Activated naive CD4-positive, alpha-beta T cell treated with anti-CD3 and anti-CD28 coated beads for 36 hours (primary cell): ENCODE measurements at places on chromosomes 5 and 9. TPM values are rescaled to one million over a fixed set of nuclear protein-coding genes. Genes with fewer than 3 reads are reported as not detected.

DNA sequence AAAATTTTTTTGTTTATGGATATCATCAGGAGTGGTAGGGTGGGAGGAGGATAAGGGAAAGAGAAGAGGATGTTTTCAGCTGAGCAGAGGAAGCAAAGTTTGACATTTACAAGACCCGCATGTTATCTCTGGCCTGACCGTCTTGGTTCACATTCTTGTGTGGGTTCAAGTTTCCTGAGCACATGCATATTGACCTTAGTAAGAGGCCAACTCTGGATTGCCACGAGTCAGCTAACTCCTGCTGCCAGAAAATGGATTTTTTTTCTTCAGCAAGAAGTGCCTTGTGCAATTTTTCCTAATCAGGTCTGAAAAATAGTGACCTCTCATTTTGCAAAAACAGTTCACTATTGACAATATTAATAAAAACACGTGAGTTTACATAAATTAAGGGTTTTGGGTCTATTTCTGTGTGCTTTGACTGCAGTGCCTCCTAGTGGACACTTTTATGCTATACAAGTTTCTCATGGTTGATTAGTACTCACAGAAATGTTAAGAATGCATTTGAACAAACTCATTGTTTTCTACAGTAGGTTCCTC is 27.1 kb upstream of the BASP1 start:
- DNase-seq, result peak; percentile 18
- peaks cover 14% of the 10 kb centered on the region for H3K27me3 ChIP-seq
- H3K27ac ChIP-seq, result no peak overlapping the region

DNA sequence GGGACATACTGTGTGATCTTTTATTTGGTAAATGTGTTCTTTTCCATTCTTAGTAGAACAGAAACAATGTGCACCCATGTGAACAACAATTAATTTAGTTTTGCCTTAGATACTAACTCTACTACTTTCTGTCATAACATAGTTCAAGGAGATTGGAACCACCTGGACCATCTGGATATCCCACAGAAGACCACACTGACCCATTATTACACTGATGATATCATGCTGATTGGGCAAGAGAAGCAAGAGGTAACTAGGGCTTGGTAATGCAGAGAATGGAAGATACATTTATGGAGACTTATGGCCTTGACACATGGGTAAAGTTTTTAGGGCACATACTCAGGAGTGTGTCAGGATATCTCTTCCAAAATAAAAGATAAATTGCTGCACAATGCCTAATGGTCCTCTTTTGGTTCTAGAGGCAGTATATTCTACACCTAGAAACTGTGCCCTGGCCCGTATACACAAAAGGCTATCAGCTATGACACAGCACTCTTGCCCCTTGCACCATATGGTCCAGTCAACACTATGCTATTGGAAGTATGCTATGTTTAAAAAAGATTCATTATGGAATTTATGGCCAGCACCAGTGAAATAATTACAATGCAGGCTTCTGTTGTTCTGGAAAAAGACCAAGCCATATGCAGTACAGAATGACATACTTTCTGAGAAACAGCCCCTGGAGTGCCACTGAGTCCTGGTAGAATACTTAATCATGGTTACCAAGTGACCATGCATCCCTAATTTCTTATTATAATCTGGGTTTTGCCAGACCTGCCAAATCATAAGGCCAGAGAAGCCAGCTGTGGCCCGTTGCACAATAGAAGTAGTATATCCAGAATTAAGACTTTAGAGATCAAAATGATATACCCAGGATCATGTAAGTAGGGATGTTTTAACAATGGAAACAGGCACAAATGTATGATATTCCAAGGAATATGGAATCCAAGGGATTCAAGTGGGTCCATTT is 41.6 kb upstream of the MROH2B start:
- no peak overlapping the region for H3K27ac ChIP-seq
- no peaks in the 10 kb centered on the region for H3K36me3 ChIP-seq
- DNase-seq, result no peak
- H3K4me1 ChIP-seq, result no peaks in the 10 kb centered on the region

MYMK gene
- total RNA-seq, result not detected

DBH gene
- total RNA-seq, result not detected
